ENCODE measurements at places on chromosomes 4 and X.

- no peak for DNase-seq
Measured at GRCh38 chr4:174010547-174010946, 272.9 kb downstream of the FBXO8 start.

- no peak for DNase-seq
Measured at GRCh38 chrX:129659861-129660260, 5.1 kb upstream of the APLN start.

GRCh38 chr4:4871573-4872313 lies 12.3 kb downstream of the MSX1 start:
- DNase-seq = no peak

DNA sequence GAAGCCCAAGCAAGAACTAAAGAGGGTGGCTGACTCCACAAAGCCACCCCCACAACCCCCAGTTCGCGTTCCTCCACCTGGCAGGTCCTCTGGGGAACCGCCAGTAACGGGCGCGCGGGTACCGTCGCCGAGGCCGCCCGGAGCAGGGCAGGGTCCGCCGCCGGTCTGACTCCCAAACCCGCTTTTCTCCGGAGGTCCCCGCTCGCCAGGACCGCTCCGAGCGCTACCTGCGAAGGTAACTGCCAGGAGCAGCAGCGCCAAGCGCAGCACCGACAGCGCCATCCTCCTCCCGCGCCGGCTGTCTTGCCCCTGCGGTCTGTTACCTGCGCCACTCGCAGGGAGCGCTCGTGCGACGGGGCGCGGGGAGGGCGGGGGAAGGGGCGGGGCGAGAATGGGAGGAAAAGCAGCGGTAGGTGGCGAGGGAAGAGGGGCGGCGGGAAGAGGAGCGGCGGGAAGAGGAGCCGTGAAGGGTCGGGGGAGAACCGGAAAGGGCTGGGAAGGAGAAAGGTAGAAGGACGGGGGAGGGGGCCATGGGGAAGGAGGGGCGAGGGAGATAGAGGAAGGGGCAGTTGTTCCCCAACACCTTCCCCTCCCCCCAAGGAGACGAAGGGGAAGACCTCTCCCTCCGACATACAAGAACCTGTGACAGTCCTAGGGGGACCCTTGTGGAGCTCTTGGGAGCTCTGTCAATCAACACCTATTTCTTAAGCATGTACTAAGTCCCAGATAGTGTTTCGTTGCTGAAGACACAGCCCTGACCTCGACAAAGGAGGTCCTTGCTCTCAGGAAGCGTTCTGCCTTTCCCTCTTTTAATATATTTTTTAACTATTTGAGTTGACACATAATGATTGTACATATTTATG lies at the start of gene SPINK2:
TSS of gene SPINK2 (minus strand) at position 321 of the 863 bp plus-strand sequence. CDS start at position 282, 39 bp downstream.
- no peak for DNase-seq

- DNase-seq = no peak
Measured at GRCh38 chr4:163673848-163674697, 179.6 kb downstream of the TMA16 start.

- peak; percentile 20 for DNase-seq
Measured at GRCh38 chr4:751676-752075, 46.0 kb downstream of the PCGF3 start.

DNA sequence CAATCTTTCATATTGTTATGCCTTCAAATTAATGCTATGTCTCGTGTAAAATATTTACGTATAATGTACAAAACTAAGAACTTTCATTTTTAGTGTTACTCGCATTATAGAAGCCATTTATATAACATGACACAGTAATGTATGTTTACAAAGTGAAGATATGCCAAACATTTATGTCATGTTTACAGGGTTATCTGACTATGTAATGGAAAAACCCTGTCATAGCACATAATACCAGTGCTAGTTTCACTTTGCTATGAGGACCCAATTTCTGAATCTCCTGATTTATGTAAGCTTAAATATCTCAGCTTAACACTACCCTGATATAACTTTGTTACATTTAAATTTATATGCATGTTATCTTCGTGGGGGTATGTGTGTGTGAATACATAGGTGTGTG lies 233.1 kb downstream of the FAT4 start:
- peak; percentile 65 for DNase-seq

DNA sequence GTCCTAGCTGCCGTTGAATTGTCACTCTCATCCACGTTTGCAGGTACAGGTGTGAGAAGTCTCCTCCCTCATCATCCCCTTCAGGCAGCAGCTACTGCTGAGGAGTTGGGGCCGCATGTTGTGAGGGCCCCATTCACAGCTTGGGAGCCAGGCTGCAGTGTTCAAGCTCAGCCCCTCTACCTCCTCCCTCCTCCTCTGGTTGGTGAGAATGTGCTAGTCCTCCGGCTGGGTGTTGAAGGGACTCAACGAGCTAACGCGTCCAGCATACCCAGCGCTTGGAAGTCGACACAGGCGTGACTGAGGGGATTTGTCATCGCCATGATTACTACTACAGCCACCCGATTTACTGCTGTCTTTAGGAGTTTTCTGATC lies 82.0 kb upstream of the PSAPL1 start:
- DNase-seq = no peak

GRCh38 chr4:138749303-138749702 lies 266.3 kb upstream of the NOCT start:
- DNase-seq = peak; percentile 83

- peak; percentile 0 for DNase-seq
Measured at GRCh38 chr4:179325181-179325580, 1882.9 kb upstream of the AGA start.

- no peak for DNase-seq
Measured at GRCh38 chr4:153947124-153947523, 158.2 kb upstream of the SFRP2 start.

GRCh38 chr4:107011312-107011711 lies 24.8 kb downstream of the DKK2 start:
- peak; percentile 49 for DNase-seq

DNA sequence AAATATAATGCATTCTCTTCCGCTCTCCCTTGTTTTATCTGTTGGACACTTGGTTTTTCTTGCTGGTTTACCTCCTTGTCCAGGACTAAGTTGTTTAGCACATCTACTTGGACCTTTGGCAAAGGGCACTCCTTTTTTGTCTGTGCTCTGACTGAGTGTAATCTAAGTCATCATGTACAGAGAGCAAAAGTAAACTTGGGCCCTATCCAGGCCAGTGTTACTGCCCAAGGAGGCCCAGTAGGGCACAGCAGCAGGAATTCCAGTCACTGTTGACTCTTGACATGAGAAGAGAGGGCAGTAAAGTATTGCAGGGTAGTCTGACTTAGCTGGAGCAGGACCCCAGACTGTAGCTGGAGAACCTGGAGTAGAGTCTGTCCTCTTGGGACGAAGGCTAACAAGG lies 445.5 kb downstream of the ZIC3 start:
- no peak for DNase-seq

DNA sequence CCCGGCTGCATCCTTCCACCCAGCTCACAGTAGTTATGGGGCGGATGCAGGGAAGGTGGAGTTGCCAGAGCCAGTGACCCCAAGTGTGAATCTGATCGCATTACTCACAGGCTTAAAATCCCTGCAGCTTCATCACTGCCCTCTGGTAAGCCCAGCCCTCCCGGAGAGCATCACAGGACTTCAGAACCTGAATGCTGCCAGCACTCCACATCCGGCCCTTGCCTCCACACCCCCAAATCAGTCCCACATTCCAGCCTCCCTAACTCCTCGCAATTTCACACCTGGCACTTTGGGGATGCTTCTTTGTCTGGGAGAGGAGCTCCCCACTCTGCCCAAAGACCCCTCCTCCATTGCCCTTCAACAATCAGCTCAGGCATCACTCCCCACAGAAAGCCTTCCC lies 15.6 kb downstream of the RASL11B start:
- peak; percentile 50 for DNase-seq

DNA sequence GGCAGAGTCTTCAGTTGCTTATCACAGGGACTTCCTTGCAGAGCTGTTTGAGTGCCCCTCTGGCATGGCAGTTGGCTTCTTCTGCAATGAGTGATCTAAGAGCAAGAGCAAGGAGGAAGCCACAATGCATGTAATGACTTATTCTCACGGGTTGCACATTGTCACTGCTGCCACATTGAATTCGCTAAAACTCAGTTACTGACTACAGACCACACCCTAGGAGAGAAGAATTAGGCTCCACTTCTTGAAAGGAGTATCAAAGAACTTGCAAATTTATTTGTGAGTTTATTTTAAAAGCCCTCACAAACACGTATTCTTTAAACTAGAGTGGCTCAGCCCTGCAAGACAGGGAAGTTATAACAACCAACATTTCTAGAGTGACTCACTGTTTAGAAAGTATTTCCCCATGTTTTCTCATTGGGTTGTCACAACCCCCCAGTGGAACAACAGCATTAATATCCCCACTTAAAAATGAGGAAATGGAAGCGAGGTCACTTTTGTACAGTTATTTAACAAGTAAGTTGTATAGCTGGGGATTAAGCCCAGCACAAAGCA lies 32.4 kb upstream of the RBPJ start:
- peak; percentile 84 for DNase-seq

DNA sequence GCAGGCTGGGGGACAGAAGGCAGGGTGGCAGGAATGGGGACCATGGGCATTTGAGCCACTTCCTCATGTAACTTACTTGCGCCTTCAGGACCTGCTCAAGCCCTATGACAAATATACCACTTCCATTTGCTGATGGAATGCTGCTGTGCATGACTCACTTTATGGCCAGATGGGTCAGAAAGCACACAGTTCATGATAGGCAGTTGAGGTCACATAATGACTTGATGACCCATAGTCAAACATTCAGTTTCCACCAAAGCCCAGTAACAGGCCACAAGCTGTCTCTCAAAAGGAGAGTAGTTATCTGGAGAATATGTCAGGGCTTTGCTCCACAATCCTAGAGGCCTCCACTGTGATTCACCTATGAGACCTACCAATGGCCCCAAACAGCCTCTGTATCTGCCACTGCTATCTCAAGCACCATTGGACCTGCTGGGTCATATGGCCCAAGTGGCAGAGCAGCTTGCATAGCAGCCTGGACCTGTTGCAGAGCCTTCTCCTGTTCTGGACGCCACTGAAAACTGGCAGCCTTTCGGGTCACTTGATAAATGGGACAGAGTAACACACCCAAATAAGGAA lies 5.3 kb upstream of the PAPSS1 start:
- no peak for DNase-seq
